Stimulated activated CD4-positive, alpha-beta T cell treated with anti-CD3 and anti-CD28 coated beads, Interleukin-1b, Interleukin-23, amount 100 ng/mL, for 48 hours (primary cell): ENCODE measurements at places on chromosomes 16 and 17.

GRCh38 chr16:74862743-74863244 is 88.2 kb upstream of the FA2H start:
- DNase-seq: peak; percentile 13

GRCh38 chr16:66058172-66058691 is 308.3 kb upstream of the CDH5 start:
- DNase-seq: no peak

DNA sequence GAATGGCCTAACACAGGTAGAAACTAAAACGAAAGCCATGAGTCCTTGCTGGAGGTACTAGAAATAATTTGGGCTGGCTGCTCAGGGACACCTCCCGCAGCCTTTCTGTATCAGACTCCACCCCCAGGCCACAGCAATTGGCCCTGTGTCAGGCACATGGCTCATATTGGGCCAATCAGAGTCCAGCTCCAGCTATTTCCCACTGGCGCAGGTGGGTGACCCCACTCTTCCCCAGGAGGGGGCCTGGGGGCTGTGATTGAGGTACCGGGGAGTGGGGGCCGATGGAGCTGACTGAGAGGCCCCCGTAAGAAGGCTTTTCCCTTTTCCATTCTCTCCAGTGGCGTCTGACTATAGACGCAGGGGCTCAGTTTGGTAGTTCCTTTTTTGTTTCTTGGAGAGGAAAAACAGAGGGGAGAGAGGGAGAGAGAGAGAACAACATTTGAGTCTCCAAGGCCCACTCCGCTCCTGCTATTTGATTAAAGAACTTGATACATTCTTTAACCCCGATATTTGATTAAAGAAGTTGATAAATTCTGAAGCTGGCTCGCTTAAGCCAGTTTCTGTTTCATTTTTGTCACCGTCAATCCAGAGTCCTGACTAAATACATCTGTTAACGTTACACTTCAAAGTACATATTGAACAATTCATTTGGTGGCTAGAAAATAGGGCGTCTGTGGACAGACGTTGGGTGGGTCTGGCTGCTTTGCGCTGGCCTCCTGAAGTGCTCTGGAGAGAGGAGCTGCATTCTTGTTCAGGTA is 26.3 kb downstream of the FOXL1 start:
- peak; percentile 34 for DNase-seq

DNA sequence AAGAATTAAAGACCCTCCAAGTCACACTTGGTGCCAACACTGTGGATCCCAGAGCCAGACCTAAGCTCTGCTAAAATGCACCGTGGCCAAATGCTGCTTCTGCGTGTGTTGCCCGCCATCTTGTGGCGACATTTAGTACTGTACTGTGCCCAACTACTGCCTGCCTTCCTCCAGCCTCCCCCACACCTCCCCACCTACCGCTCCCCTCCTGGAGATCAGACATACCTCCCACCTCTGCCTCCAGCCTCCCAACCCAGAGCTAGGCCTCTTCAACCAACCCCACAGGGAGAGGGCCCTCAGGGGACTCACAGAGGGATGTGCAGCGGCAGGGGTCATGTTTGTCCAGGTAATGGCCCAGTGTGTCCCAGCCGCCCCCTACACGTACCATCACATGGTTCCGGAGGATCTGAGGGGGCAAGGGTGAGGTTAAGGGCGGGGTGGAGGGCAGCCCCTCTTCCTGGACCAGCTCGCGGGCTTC is 5.5 kb downstream of the GAS2L2 start:
- peak; percentile 77 for DNase-seq

- DNase-seq: no peak
Observed at GRCh38 chr16:25996052-25996451, 304.3 kb downstream of the HS3ST4 start.

DNA sequence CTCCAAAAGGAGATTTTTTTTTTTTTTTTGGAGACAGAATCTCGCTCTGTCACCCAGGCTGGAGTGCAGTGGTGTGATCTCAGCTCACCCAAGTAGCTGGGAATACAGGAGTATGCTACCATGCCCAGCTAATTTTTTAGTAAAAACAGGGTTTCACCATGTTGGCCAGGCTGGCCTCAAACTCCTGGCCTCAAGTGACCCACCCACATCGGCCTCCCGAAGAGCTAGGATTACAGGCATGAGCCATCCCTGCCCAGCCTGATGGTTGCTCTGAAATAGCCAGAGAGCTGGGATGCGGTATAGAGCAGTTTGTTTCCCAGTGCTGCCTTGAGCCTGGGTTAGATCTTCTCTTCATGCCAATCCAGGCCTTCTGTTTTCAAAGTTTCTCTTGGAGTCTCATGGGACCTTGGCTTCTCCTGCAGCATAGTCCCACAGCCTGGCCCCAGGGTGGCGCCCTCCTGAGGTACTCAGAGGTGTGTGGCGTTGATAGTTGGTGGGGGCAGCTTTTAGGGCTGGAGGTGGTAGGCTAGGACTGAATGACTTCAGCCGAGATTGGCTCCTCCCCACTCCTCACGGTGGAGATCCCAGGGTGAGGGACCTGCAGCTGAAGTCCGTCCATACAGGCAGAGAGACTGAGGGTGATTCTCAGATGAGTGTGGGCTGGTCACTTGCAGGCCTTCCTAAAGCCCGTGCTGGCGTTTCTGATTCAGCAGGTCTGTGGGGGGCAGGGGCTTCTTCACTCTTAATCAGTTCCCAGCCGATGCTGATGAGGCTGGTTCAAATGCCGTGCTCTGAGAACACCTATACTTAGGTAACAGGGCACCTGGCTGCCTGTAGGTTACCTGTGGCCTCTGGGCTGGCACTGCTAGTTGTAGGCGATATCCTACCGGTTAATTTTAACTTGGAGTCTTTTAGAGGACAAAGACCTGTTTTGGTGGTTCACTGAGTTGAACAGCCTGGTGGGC is 52.0 kb downstream of the TNFRSF13B start:
- DNase-seq: no peak

DNA sequence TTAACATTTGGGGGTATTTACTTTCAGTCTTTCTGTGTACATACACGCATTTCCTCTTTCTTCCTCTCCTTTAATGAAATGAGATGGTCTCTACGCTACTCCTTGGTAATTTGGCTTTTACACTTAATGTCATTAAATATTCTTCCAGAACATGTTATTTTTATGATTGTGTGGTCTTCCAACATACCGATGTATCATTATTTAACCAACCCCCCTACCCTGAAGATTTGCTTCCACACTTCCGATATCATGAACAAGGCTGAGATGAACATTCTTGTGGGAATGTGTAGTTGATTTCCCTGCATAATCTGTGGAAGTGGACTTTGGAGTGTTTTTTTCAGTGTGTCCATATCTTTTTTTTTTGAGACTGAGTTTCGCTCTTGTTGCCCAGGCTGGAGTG is 2.3 kb upstream of the PGS1 start:
- no peak for DNase-seq
